ENCODE measurements at places on chromosomes 2 and 18. TPM values are rescaled to one million over a fixed set of nuclear protein-coding genes. Genes with fewer than 3 reads are reported as not detected.

Gene RAB6C
- polyA plus RNA-seq, result not detected

Gene LCT
- polyA plus RNA-seq, result not detected

- peak; percentile 13 for DNase-seq
Measured at GRCh38 chr18:60809937-60810336, 437.4 kb upstream of the MC4R start.

DNA sequence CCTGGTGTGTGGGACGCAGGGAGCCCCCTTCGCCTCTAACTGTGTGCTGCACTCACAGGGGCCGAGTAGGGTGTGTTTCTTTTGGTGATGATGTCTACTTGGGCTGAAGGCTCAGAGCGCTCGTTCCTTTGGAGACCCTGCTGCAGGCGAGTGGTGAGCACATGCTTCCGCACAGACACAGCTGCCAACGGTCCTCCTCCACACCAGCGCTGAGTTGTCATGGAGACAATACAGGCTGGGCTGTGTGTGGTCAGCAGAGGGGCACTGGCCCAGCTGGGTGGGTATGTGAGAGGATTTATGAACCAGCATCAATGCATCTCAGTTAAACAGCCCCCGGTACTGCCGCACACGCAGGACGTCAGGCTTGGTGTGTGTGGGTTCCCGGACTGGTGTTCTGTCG is 143.5 kb downstream of the SH3RF3 start:
- DNase-seq, result no peak

GRCh38 chr2:231648579-231649174 is 56.0 kb downstream of the TEX44 start:
- peak; percentile 29 for DNase-seq

DNA sequence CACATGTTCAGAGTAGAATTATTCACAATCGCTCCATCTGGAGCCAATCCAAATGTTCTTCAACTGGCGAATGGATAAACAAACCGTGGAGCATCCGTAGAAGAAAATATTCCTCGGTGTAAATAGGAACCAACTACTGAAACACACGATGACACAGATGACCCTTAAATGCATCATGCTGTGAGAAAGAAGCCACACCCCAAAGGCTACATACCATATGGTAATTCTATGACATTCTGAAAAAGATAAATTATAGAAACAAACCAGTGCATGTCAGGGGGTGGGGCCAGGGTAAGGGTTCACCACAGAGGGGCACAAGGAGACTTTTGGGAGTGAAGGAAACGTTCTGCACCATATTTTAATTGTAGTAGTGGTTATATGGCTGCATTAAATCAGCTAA is 312.2 kb upstream of the SMIM21 start:
- DNase-seq, result no peak

GRCh38 chr18:11859903-11860407 is 8.7 kb downstream of the CHMP1B start:
- no peak for DNase-seq

- no peak for DNase-seq
Measured at GRCh38 chr2:60313470-60314172, 239.8 kb downstream of the BCL11A start.
